ENCODE measurements at places on chromosomes 5 and 9.

DNA sequence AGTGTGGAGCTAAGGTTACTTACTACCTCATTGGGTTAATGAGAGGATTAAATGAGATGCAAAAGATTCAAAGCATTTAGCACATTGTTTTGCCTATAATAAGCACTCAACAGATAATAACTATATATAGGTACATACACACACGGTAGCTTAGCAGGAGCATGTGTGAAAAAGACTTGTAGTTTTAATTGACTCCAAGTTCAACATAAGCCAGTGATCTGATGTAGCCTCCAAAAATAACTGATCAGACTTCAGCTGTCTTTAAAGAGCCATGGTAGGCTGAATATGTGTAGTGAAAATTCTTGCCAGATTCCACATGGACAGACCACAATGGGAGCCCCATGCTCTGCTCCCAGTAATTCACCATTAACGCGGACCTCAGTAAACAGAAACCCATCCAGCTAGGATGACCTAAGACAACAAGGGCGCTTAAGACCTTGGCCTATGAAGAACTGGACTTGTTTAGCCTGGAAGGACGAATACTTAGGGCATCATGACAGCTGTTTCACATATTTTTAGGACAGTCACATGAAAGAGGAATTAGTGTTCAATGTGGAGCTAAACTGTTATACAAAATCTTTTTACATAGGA is 115.1 kb upstream of the ZNF366 start:
- no peak for DNase-seq

- no peak for DNase-seq
Measured at GRCh38 chr9:84519413-84519812, 150.1 kb upstream of the NTRK2 start.

DNA sequence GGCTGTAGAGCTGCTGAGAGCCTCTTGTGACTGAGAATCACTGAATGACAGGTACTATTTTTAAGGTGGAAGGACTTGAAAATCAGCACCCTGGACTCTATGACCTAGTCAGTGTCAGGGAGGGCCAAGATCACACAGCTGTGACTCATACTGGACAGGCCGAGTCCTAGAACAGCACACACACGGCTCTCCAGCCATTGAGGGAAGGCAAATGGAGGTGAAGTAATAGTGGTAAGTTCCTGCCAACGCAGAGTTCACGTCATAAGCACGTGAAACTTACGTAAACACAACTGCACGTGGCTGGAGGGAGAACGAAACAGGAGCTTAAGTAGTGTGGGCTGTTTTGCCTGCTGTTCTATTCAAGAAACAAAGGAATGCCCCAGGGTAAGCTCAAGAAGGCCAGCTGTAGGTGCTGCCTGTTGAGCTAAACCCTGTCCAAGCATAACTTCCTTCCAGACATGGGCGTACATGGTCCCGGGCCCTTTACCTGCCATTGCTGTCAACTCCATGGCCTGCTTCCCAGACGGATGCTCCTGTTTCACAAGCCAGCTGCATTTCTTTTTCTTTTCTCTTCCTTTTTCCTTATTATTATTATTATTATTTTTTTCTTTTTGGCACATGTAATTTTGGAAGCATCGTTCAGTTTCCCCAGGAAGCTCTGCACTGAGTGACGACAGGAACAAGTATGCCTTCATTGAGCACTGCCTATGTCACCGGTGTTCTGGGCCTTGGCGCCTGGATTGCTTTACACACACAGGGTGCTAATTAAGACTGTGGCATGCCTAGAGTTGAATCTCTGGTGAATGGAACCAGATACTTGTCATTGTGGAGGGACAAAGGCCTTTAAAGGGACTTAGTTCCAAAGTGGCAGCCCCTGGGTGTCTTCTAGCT is 10.2 kb upstream of the LCP2 start:
- DNase-seq: peak; percentile 91

- DNase-seq: no peak
Measured at GRCh38 chr5:154244476-154244875, 53.9 kb downstream of the GALNT10 start.

GRCh38 chr9:115591584-115591984 is 473.6 kb upstream of the TNC start:
- DNase-seq: no peak

DNA sequence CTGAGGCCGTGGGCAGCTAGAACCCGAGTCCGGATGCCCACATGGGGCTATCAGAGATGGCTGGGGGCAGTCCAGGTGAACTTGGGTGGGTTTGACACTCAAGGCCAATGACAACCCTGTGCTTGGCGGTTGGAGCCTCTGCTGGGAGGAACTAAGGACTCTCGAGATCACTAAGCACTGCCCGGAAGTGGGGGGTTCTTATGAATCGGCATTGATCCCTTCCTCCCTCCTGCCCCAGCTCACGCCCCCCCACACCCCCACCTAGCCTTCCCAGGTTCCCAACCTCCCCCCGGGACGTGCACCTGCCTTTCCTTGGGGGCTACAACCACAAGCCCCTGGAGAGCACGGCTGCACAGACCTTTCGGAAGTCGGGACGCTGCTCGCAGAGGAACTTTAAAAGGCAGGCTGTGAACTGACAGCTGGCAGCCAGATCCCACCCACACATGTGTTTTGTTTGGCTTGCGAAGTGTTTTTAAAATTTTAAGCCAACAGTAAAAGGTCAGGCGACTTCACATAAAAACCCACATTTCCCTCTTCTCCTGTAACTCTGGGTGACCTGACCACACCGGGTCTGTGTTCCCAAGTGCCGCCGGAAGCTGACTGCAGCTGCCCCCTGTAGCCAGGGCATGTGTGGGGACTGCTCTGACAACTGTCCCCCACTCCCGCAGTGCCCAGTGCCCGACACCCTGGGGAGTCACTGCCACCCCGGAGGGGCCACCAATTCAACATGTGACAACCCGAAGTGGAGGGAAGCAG is 5.1 kb upstream of the RALGDS start:
- no peak for DNase-seq

GRCh38 chr5:90301248-90301647 is 108.3 kb downstream of the CETN3 start:
- no peak for DNase-seq

- DNase-seq: no peak
Measured at GRCh38 chr5:59828623-59829022, 64.9 kb downstream of the PDE4D start.

- no peak for DNase-seq
Measured at GRCh38 chr5:149215478-149216090, 56.1 kb upstream of the AFAP1L1 start.
